Activated T-cell treated with anti-CD3 and anti-CD28 coated beads for 48 hours (primary cell): ENCODE measurements at places on chromosomes 13 and 19.

- DNase-seq = no peak
These were observed 56.1 kb downstream of the CHST8 start for GRCh38 chr19:33677745-33678426.

- no peak for DNase-seq
These were observed 412.9 kb downstream of the DIAPH3 start for GRCh38 chr13:59750860-59751259.

DNA sequence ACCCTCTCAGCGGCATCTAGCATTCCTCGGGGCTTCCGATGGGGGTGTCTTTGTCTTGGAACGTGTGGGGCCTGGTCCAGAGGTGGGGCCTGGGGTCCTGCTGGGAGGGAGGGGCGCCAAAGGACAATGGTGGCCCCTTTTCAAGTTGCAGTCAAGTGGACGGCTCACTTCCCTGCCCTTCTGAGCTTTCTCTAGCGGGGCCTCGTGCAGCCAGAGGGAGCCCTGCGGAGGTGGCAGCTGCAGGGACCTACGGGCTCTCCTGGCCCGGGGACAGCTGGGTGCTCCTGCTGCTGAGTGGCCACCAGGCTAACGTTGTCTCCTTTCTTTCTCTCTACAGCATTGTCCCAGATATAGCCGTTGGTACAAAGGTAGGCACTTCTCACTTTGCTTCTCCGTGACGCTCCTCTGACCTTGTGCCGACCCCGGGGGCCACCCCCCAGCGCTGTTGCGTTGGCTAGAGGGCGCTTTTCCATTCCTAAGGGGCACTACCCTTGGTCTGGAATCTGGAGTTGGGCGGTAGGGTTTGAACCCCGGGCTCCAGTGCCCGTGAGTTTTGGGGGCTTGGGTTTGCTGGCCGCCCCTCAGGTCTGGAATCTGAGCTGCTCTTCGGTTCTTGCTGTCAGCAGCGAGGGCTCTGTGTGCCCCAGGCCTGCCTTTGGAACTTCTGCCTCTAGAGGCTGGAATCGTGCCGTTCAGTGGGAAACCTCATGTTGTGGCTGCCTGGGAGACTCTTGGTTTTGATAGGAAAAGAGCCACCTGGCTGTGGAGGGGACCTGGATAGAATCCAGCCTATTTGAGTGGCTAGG, 2.0 kb downstream of the PTBP1 start:
- no peak for DNase-seq

GRCh38 chr19:56350416-56351045, 35.9 kb upstream of the ZSCAN5A start:
- peak; percentile 5 for DNase-seq

DNA sequence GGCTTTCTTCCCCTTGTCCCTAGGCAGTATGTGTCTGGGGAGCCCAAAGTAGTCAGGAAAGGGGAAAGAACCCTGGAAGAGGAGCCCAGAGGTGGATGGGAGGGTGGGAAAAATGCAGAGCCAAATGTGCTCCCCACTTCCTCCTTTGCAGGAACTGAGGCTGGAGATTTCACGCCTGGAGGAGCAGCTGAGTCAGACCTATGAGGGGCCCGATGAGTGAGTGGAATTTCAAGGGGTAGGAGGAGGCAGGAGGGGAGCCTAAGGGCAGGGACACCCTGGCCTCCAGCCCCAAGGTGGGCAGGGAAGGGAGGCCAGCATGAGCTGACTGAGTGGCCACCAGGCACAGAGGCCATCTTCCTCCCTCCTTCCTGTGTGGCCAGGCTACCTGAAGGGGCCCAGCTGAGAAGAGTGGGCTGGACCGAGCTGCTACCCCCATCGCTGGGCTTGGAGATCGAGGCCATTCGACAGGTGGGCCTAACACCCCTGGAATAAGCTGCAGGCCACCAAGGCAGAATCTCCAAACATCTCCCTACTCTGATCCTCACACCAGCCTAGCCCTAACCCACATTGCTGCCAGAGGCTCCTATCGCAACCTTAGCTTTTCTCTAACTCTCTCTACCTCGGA, 14.3 kb downstream of the PTH2 start:
- no peak for DNase-seq

GRCh38 chr13:80010286-80010831, 330.6 kb downstream of the SPRY2 start:
- no peak for DNase-seq

DNA sequence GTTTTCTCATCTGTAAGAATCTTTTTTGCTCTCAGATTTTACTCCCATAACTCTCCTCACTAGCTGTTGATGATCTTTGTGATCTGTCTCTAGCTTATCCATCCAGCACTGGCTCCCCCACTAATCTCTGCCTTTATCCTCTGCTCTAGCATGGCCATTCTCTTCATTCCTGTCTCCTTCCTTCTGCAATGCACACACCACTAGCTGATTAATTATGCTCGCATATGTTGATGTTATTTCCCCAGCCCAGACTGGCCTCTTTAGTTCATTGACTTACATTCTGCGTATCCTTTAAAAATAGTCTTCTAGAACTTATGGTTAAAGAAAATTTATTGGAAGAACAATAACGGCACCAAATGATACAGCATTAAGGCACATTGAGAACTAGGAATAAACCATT, 52.5 kb downstream of the DGKH start:
- no peak for DNase-seq

DNA sequence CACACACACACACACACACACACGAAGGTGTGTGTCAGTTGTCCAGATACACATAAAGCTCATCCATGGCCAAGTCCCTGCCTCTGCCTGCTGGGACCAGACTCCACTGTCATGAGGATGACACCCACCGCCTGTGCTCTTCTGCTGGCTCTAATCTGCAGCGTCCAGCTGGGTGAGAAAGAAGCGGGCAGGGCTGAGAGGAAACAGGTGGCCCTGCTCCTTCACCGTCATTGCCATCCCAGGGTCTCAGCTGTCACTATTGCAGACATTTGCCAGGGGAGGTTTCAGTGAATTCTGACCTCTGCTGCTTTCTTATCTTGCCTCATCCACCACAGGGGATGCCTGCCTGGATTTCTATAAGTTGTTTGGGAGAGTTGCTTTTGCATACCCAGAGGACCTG, 31.4 kb downstream of the SCGB2B2 start:
- no peak for DNase-seq

DNA sequence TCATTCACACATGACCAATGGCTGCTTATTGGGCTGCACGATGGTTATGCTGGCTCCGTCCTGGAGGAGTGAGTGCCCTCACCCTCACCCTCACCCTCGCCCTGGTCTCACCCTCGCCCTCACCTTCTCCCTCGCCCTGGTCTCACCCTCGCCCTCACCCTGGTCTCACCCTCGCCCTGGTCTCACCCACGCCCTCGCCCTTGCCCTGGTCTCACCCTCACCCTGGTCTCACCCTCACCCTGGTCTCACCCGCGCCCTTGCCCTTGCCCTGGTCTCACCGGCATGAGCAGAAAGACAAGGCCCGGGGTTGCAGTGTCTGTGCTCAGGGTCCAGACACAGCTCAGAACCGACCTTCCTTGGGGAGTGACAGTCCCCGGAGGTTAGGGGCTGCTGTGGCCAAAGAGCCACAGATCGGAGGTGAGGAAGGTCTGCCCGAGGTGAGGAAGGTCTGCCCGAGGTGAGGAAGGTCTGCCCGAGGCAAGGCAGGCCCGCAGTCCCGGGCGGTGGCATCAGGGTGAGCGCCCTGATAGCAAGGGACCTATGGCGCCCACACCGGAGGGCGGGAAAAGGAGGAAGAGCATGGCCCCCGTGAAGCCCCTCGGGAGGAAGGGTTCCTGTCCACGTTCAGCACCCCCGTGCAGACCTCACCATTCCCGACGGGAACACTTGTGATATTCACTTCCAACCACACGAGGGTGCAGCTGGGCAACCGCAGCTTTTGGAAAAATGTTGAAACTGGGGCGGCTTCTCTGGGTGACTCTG, 65.6 kb downstream of the MCF2L start:
- no peak for DNase-seq

- no peak for DNase-seq
These were observed 348.1 kb upstream of the MIR17HG start for GRCh38 chr13:90999401-90999800.

DNA sequence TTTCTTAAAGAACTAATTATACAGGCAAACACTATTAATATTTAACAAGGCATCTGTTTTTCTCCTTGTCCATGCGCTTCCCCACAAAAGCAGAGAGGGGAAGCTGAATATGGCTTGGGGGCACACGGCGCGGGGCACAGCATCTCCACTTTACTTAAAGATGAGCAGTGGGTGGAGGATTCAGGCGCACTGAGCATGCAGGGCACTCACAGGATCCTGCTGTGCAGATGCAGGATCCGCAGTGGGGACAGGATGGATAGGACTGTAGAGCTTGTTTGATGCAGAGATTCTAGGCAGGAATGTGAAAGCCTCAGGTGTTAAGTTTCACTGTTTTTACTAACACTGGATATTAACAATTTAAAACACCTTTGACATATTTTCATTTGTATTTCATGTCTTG, 43.3 kb downstream of the ATP11A start:
- DNase-seq = no peak

DNA sequence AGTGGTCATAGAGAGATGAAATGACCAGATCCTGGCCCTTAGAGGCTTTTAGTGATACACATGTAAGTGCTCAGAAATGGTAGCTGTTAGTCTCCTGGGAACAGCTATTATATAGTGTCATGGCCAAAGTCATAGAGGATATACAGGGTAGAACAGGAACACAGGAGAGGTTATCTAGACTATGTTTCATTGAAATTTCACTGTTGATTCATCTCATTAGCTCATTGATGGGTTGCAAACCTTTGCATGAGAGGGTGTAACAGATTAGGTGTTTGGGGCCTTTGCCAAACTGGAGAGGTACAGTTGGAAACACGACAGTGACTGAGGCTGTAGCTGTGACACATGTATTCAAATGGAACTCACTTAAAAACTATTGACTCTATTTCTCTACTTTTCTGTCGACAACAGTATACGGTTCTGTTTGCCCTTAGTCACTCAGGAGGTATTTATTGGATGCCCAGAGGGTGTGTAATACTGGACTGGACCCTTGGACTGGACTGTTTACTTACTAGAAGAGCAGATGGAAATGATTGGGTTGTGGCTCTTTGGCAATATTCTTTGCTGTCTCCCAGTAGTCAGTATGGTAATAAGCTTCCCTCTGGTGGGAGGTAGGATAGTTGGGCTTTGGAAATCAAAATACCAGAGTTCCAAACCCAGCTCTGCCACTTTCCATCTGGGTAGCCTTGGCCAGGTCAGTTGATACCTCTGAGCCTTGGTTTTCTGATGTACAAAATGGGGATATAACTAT, 29.8 kb downstream of the ARHGAP35 start:
- no peak for DNase-seq

GRCh38 chr13:109256866-109257760, 529.3 kb downstream of the IRS2 start:
- DNase-seq = no peak

DNA sequence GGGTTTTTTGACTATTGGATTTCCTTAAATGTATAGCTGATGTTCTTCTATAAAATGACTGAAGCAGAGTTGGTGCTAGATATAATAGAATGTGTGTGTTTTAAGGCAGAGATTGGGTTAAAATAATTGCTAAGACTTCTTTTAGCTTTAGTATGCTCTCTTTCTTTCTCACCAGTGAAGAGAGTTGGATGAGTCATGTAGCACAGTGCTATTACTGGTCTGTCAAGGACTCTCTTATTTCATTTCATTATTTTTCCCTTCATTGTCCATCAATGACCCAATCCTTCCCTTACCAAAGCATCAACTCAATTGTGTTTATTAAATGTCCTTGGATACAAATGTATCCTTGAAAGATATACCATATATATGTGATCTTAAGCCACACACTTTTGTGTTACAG, 268.9 kb downstream of the IRS2 start:
- no peak for DNase-seq

DNA sequence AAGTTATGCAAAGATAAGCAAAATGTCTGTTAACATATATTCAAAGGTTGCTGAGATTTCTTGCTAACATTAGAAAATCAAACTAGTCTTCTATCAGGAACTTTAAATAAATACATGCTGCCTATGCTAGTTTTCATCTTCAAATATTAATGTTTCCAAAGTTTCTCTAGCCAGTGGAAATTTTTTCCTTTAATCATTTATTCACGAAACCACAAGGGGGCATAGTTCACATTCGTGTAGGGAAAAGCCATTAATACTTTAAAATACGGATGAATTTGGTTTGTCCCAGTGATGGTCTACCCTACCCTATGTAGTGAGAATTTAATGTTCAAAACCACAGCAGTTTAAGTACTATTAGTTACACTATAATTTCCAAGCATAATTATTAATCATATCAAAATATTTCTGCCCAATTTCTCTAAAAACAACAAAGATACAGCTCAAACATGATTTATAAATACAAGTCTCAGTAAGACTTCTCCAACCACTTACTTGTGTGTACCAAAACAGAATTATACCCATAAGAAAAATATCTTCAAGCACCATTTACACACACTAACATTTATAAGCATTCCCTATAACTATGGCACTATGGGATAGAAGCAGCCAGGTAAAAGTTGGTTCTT, 16.2 kb downstream of the NUFIP1 start:
- no peak for DNase-seq

- DNase-seq = no peak
These were observed 13.6 kb downstream of the PRKCSH start for GRCh38 chr19:11448923-11449554.

DNA sequence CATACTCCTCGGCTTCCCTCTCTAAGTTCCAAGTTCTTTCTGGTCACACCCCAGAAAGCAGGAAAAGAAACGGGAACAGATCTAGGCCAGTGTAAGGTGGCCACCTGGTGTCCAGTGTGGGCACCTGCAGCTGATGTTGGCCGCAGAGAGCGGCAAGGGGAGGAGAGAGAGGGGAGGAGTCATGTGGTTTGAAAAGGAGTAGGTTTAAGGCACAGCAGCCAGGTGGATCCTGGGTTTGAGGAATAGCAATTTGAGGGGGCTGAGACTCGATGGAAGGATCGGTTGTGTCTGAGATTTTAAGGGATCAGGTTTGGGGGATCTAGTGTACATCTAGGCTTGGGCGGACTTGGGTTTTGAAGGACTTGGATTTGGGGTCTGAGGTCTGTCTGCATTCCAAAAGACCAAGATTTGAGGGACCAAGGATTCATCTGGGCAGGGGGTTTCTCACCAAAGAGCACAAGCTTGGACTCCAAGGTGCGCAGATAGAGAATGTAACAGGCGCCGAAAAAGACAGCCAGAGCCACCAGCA, 1.2 kb downstream of the RABAC1 start:
- DNase-seq = peak; percentile 48

- no peak for DNase-seq
These were observed 1.3 kb downstream of the FARP1 start for GRCh38 chr13:98144027-98144741.

DNA sequence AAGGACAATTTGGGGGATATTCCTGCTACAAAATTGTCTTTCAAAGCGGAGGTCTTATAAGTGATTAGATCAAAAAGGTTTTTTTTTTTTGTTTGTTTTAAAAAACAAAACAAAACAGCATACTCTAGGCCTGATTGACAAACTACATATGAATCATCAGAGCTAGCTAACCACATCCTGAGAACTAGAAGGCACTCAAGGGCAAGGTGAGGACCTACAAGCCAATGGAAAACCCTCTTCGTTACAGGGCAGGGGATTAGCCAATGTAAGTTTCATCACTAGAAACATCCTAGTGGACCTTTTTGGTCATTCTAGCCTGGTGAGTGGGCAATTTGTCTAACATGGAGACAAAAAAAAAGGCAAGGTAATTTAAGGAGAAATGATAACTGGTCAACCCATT, 428.6 kb downstream of the RFC3 start:
- no peak for DNase-seq
